CD4-positive, alpha-beta T cell treated with Interleukin-4 for 1 hour (primary cell): ENCODE measurements at places on chromosomes 3 and 15.

DNA sequence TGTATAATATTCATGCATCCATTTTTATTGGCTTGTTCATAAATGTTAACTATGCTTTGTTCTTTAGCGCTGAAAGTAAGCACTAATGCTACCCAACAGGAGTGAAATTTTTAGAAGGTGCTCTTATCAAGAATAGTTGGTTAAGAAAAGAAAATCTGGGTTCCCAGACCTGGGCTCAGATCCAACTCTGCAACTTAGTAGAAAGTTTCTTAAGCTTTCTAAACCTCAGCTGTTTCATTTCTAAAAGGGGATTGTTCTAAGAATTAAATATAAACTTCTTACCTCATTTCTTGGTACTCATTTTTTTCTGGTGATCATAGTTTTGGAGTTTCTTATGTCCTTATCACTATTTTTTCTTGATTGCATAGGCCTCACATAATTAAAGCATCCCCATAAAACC, 12.1 kb downstream of the ARPP21 start:
- DNase-seq, result no peak

DNA sequence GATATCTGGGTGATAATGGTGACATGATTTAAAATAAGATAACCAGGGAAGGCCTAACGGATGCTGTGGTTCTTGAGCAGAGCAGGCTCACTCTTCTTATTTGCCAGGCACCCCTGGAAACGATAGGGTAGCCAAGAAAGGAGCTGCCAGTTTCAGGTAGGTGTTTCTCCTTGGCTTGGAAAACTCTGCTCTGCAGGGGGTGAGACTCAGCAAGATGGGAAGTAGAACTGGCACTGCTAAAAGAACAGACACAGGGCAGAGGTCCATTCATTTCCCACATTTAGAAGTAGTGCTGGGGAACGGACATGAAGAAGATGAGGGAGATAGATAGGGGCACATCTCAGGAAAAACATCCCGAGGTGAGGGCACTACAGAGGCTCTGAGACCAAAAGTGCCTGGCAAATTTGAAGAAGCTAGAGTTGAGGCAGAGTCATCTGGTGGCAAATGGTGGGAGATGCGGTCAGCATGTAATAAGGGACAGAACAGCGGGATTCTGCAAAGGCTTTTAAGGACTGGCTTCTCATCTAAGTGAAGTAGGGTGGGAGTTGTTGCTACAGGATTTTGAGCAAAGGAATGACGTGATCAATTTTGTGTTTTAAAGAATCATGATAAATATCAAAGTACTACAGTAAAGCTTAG, 323.4 kb upstream of the PLSCR5 start:
- DNase-seq, result no peak

DNA sequence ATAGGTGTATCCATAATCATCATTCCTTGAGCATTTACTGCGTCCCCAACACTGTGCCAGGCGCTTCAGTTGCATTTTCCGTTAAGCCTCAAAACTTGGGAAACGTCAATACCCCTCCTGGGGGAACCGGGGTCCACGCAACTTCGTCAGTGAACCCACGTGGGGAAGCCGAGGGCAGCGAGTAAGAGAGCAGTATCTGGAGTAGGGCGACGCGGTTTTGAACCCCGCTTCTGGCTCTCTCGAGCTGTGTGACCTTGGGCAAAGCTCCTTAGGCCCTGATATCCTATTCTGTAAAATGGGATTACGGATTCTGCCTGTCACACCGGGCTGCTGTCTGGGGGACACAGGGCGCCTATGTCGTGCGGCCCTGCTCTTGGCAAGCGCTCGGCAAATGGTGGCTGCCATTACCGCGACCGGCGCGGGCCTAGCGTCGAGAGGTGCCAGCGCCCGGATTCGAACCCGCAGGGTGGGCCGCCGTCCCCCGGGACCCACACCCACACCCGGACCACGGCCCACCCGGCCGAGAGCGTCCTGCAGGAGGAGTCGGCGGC, 590 bp downstream of the POLG start:
- no peak for DNase-seq

GRCh38 chr3:46693892-46694226, 380 bp upstream of the ALS2CL start:
- DNase-seq, result peak; percentile 46

- DNase-seq, result no peak
These were observed 446.8 kb downstream of the CHL1 start for GRCh38 chr3:643376-643775.

DNA sequence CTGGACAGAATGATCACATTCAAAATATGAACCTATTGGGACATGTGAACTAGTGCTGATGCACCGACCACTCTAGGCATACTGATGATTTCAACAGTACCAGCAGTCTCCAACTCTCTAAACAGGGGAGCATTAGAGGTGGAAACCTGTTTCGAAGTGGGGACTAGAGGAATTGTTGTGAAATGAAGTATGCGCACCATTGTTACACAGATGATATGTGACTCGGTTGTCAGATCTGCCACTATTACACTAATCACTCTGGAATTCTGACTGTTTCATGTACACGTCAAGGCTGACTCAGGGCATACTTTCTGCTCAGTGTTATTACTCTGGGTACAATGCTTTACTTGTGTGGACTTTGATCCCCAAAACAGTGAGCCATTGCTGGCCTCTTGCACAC, 198.2 kb upstream of the UBE2E2 start:
- no peak for DNase-seq

DNA sequence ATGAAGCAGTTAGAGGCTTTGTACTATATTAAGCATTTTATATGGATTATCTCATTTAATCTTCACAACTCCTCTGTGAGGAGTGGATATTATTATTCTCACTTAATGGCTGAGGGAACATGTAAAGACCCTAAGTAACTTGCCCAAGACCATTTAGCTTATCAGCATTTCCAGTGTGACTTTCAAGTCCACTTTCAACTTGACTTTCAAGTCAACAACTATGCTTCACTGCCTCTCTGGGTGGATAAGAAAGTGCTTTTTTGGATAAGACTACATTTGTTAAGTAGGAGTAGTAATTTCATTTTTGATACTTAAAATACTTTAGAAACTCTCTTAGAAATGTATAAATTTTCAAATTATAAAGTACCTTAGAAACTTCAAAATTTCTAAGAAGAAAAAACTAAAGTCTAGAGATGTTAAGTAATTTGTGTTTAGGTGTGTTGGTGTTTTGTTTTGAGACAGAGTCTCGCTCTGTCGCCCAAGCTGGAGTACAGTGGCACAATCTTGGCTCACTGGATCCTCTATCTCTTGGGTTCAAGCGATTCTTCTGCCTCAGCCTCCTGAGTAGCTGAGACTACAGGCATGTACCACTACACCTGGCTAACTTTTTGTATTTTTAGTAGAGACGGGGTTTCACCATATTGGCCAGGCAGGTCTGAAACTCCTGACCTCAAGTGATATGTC, 71.8 kb downstream of the MINDY2 start:
- DNase-seq, result no peak

DNA sequence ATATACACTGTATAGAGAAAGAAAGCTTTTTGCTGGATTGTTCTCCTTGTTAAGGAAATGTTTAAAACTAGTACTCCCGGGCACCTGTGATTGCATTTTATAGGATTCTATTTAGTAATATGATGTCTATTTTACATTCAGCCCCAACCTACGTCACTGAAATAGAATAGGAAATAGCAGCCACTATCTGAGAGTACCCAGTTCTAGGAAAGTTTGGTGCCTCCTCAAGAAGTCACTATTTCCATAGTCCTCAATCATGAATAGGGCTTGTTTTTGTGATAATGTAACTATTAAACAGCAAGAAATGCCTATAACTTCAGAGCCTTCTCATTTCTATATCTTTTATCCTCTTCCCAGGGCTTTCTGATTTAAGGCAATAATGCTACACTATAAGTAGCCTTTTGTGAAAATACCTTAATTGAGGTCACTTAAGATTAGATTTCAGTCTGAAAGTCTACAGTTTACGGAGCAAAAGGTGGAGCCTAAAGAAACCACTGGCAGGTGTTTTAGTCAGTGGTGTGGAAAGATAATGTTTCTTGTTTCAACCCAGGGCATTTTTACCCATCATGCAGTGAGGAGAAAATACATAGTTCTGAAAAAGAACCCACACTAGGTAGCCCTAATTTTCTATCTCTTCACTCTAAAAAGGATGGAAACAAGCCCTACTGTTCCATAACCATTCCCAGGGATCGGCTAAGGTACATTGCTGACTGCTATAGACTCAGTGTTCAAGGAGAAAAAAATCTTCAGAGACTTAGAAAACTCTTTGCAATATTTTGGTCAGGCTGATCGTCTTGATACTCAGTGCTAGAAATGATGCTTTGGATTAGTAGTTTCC, 38.7 kb downstream of the TIGIT start:
- DNase-seq, result peak; percentile 47

DNA sequence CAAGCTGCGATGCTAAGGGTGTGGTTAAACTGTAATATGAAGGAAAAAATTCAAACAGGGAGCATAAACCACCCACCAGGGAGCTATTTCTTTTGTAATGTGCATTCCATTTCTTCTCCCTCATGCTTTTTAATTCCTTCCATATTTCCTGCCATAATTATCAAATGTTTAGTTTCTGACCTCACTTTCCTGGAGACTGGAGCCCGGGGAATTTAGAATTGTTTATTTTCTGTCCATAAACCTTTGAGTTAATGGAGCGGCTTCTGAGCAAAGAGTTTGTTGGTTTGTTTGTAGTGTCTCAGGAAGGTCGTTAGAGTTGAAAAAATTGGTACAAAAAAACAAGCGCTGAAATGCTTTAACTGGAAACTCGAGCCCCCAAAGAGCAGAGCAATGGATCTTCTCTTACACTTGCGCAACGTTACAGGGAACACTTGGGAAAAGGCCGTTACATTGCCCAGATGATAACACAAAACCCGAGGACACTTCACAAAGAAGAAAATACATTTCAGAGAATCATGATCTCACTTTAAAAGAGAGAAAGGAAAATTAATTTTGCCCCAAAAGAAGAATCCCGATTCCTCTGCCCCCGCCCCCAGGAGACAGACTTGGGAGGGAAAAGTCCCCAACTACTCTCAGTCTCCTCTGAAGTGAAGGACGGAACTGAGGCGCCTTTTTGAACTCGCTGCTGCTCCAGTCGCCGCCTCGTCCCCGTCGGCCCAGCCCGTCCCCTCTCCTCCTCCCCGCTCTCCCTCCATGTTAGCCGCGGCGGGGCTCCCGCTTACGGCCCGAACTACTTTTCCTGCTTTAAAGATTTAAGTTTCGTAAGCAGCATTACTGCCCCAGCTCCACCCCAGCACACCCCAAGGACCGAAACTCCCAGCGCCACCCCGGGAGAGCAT, 842 bp downstream of the FSTL1 start:
- DNase-seq, result no peak

GRCh38 chr3:194824100-194824499, 138.4 kb downstream of the FAM43A start:
- DNase-seq, result no peak

DNA sequence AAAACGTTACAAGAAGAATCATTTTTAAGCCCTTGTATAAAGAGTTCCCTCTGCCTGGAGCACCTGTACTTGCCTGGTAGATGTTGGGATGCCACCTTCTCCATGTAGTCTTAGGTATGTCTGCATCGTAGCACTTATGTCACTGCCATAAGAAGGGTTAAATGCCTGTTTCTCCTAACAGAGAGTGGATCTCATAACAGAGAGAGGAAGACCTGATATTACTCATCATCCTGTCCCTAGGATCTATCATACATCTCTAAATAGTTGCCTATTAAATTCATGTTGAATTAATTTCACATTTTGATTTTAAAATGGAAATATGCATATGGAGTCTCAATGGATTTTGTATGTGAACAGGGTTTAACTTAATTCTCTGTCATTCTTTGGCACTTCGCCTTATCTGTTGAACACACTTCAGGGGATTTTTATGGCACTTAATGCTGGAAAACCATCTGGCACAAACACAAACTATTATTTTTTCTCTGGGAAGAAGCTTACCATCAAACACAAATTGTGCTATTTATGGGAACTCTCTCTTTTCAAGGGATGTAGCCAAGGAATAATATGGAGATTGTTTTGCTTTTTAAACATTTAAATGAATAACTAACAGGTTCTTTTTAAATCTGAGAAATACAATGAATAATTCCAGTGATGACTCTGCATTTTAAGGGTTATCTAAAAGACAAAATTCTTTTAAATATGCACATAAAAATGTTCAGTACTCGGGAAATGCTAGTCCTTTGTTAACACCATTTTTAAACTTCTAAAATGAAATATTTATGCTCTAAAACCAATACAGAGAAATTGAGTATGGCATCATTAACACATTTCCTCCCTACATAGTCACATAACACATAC, 230.7 kb downstream of the ZNF385D start:
- DNase-seq, result no peak

GRCh38 chr3:46440531-46441294, 24.0 kb downstream of the LTF start:
- peak; percentile 51 for DNase-seq

DNA sequence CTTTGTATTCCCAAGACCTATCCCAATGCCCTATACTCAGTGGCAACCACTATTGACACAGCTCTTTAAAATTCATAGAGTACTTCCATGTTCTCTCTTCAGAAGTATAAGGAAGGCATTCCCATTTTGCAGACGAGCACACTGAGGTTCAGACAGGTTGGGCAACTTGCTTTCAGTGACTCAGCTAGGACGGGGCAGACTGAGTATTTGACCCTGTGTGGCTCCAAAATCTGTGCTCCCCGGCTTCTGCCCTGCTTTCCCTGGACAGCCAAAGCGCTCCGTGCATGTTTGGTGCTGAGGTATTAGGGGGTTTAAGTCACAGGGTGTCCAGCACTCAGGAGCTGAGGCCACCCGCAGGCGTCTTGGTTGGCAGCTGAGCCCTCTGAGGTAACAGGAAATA, 59.5 kb downstream of the CEMIP start:
- DNase-seq, result no peak
